Diencephalon (tissue), 1 donor: ENCODE measurements at places on chromosomes 4 and X. TPM values are rescaled to one million over a fixed set of nuclear protein-coding genes. Genes with fewer than 3 reads are reported as not detected.

The TRIM75 gene
- not detected for total RNA-seq

The PRDX4 gene
- 52.4 TPM for total RNA-seq

The ZCCHC12 gene
- 143 TPM for total RNA-seq

The DNAAF6 gene
- total RNA-seq = 0.92 TPM

The EDA2R gene
- total RNA-seq = 1.2 TPM

The MMRN1 gene
- total RNA-seq = 6.2 TPM

The SSX3 gene
- total RNA-seq = not detected

The STK32B gene
- 18.2 TPM for total RNA-seq

The MAGED1 gene
- 197 TPM for total RNA-seq

The BMX gene
- total RNA-seq = 0.23 TPM

The TBCK gene
- total RNA-seq = 85.6 TPM

The ARSJ gene
- 1.2 TPM for total RNA-seq

The HSFX1 gene
- 2.3 TPM for total RNA-seq

The CABS1 gene
- not detected for total RNA-seq

The NR0B1 gene
- total RNA-seq = 1.4 TPM

The TEX28 gene
- not detected for total RNA-seq

The RIBC1 gene
- 3.5 TPM for total RNA-seq

The CLTRN gene
- 0.46 TPM for total RNA-seq

The MSN gene
- total RNA-seq = 41.1 TPM

The TTC29 gene
- total RNA-seq = 4.8 TPM
